ENCODE measurements at places on chromosomes 3 and 15. TPM values are rescaled to one million over a fixed set of nuclear protein-coding genes. Genes with fewer than 3 reads are reported as not detected.

DNA sequence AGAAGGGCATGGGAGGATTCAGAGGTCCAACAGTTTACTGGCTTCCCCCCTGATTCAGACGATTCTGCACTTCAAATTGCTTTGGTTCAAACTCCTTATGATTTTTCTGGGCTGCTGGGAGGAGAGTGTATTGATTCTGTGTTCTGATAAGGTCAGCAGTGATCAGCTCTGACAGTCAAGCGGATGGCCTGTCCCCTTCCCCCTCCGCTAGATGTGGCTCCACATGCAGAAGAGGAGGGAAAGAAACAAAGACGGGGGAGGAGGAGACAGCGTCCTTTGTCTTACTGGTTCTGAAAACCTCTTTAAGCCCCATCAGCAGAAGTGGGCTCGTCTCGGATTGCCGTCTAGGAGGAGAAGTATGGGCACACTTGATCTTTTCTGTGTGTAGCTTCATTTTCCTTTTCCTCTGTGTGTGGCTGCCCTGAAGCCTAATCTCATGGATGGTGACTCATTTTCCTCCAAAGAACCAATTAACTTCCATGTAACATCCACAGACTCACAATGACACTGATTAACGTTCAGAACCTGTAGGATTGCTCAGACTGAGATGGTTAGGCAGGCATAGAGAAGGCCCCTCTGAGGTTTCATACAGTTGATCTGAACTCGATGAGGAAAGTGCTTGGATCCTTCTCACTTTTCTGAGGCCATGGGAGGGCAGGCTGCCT is 162.4 kb upstream of the PPP2R3A start:
- no peak for DNase-seq

The CHCHD6 gene
- 9.3 TPM for total RNA-seq

The CBLB gene
- total RNA-seq, result 31.4 TPM

- peak; percentile 91 for DNase-seq
Measured at GRCh38 chr15:67915461-67916374, 75.9 kb upstream of the RNU6-1 start.

DNA sequence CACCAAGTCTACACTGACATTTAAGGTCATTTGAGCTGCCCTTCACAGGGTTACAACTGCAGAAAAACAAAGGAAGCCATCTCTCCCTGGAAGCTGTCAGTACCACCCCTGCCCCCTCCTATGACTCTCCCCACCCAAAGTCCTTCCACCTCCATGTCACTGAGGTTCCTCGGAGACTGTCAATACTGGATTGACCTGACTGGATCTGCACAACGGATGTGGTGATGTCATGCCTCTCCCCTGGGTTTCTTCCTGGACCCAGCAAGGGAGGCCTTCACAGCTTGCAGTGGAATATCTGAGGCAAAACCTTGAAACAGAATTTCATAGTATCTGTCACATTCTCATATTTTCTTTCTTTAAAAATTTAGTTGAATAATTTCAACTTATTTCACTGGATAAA is 153.5 kb downstream of the CLSTN2 start:
- peak; percentile 21 for DNase-seq

DNA sequence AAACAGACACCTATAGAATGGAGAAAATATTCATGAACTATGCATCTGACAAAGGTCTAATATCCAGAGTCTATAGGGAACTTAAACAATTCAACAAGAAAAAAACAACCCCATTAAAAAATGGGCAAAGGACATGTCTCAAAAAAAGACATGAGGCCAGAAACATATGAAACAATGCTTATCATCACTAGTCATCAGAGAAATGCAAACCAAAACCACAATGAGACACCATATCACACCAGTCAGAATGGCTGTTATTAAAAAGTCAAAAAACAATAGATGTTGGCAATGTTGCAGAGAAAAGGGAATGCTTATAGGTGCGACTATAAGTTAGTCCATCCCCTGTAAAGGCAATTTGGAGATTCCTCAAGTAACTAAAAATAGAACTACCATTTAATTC is 11.4 kb upstream of the HDGFL3 start:
- no peak for DNase-seq

DNA sequence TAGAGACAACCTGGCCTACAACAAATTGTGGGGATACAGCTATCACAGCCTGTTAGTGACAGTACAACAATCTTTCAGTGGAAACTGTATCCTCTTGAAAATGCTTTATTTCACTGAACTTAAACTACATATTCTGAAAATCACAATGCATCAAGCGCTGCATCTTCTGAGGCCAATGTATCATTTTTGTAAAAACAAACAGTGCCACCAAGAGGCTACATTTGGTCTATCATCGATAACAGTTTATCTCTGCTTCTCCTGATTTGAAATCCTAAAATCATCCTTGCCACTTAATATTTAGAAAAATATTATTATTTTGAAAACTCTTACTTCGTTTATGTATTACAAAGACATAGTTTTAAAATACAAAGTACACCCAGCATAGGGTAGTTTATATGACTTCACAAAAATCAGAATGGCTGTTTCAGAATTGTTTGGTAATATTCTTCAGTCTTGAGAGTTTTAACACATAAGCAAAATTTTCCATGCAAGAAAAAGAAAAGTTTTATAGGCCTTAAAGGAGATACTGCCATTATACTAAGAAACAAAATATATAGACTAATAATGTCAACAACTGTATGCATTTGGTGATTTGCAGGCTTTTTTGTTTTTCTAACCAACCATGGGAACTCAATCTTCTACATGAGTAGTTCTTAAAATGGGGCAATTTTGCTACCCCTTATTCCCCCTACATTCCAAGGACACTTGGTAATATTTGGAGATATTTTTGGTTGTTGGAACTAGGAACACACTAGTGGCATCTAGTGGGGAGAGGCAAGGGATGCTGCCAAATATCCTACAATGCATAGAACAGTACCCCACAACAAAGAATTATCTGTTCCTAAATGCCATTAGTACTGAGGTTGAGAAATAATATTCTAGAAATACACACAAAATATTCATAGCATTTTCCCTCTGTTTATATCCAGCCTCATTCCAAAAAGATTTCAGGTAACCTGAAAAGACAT is 42.3 kb downstream of the WDR72 start:
- DNase-seq, result peak; percentile 41

- DNase-seq, result no peak
Measured at GRCh38 chr3:12629560-12629959, 34.4 kb downstream of the RAF1 start.

- DNase-seq, result peak; percentile 92
Measured at GRCh38 chr3:178318340-178318739, 217.9 kb upstream of the KCNMB2 start.

DNA sequence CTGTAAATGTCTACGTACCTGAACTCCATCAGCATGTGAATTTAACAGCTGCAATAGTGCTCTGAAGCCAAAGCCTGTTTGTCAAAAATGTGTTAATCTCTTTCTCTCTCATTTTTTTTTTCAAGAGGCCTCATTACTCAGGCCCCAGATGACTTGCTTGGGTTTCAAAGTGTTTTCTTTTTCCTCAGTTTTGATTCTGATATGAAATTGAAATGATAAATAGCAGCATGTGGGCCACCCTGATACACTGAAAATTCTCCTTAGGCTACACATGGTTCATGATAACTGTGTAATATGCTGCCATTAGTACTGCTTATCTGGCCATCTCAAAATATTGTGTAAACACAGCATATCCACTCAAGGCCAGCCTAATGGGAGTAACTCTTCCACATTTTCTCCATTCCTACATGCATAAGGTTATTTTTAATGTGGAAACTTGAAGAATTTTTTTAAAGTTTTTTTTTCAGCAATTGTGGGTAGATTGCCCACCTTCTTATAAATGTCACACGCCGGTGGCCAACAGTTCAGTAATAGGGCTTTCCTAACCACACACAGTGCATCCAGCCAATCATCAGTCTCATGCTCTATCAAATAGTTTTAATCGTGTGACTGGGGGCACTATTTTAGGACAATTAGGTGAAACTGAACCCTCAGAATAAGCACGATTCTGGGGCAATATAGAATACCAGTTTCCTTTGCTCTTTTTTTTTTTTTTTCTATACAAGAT is 13.1 kb upstream of the DENND4A start:
- no peak for DNase-seq

- peak; percentile 63 for DNase-seq
Measured at GRCh38 chr3:139430493-139430892, 41.0 kb upstream of the COPB2 start.

The SKOR1 gene
- total RNA-seq, result 0.31 TPM

DNA sequence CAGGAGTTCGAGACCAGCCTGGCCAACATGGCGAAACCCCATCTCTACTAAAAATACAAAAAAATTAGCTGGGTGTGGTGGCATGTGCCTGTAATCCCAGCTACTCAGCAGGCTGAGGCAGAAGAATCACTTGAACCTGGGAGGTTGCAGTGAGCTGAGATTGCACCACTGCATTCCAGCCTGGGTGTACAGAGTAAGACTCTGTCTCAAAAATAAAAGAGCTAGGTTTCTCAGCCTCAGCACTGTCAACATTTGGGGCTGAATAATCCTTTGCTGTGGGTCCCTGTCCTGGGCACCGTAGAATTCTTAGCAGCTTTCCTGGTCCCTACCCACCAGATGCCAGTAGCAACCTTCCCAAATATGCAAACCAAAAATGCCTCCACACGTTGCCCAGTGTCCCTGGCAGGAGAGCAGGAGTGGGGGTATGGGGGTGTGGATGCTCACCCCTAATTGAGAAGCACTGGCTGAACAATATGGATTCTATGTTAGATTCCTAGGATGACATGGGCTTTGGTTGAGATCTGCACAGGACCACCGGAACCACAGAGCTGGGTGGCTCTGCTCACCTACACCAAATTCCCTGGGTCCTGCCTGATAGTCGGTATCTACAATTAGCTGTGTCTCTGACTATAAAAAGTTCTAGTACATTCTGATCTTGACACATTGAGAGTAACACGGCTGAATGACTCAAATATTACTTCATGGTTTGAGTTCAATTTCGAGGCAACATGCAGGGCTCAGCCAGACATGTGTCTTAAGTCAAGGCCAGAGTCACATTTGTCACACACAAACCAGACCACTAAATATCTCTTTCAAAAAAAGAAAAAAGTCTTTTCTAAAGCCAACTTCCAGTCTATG is 577.0 kb upstream of the MDFIC2 start:
- no peak for DNase-seq

The PEAK1 gene
- total RNA-seq, result 40.5 TPM

The RNU5B-1 gene
- 283 TPM for total RNA-seq

- DNase-seq, result no peak
Measured at GRCh38 chr15:75739791-75740190, 27.1 kb upstream of the CSPG4 start.

The RASGRP1 gene
- 0.35 TPM for total RNA-seq

DNA sequence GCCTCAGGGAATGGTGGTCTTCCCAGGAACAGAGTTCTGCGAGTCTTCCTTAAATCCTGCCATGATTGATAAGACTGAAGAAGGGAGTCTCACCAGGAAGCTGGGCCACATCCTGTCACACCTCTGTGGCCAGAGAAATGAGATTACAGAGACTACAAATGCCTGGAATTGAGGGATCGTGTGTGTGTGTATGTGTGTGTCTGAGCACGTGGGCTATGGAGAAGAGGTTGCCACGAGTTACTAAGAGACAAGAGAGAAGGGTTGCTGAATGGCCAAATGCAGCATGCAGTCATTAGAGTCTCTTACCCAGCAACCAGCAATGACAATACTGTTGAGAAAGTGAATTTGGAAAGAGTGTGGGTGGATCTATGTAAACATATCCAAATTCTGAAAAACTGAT is 443.1 kb downstream of the MFSD1 start:
- DNase-seq, result no peak

- no peak for DNase-seq
Measured at GRCh38 chr3:128036119-128036518, 16.1 kb upstream of the SEC61A1 start.

The FETUB gene
- total RNA-seq, result 0.04 TPM

The COL6A5 gene
- total RNA-seq, result 0.09 TPM

DNA sequence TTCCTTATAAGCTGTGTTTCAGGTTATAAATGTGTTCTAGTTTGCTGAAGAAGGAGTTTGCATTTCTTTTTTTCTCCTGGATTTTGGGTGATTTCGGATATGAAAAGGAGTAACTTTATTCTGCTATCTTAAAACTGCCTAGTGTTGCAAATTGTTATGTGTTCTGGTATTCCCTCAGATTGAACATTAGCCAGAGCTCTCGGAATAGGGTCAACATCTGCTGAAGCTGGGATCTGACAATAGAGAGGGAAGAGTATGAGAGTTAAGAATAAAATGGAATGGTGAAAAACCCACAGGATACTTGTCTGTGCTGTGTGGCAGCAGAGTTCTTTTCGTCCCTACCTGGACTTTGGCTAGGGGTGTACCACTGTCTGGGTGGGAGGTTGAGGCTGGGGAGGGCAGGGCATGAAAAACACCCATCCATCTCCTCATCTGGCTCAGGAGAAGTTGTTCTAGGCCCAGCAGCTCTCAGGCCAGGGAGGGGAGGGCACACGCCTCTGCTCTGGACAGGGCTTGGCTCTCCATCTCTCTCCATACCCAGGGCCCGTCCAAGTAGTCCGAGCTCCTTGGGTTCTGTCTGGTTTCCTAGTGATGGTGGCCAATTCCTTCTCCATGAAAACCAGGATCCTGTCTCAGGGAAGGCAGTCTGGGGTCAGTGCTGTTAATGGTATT is 13.2 kb downstream of the SPSB4 start:
- peak; percentile 89 for DNase-seq

The STRA6 gene
- total RNA-seq, result 0.40 TPM

- DNase-seq, result no peak
Measured at GRCh38 chr3:157650172-157650571, 147.0 kb upstream of the VEPH1 start.

The PPP2R3A gene
- 64.6 TPM for total RNA-seq

- DNase-seq, result no peak
Measured at GRCh38 chr3:3801494-3801841, 2.2 kb downstream of the LRRN1 start.

DNA sequence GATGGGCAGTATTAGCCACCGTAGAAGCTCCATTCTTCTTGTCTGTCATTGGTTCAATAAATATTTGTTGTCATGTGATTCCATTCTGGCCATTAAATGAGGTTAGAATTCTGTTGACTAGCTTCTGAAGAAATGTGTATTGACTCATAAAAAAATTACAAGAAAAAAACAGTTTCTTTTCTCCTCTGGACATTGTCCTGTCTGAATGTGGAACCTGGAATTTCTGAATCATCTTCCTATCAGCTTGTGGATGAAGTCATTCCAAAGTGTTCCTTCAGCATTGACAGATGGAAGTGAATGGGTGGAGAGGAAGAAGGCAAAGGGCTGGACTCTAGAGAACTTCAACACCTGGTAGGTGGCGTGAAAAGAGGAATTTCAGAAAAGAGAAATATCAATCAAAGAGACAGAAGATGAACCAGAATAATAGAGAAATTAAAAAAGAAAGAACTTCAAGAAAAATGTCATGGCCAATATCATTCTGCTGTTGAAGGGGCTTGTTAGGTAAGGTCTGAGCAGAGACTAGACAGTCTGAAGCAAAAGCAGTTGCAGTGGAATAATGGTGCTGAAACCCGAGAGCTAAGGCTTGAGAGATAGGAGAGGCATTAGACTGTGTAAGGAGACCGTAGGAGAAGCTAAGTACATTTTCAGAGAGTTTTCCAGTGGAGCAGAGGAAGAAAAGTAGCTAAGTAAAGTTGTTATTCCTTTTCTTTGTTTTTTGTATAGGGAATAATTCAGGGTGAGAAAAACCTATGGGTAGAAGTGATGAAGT is 806.6 kb downstream of the SQOR start:
- DNase-seq, result peak; percentile 17

GRCh38 chr15:81152339-81152738 is 18.3 kb downstream of the CFAP161 start:
- no peak for DNase-seq

GRCh38 chr15:90271459-90272166 is 6.1 kb downstream of the NGRN start:
- DNase-seq, result no peak

GRCh38 chr3:123559040-123559861 is 25.6 kb downstream of the HACD2 start:
- peak; percentile 71 for DNase-seq
